Prostate gland (tissue), 2 donors: ENCODE measurements at places on chromosomes 2 and 18.

DNA sequence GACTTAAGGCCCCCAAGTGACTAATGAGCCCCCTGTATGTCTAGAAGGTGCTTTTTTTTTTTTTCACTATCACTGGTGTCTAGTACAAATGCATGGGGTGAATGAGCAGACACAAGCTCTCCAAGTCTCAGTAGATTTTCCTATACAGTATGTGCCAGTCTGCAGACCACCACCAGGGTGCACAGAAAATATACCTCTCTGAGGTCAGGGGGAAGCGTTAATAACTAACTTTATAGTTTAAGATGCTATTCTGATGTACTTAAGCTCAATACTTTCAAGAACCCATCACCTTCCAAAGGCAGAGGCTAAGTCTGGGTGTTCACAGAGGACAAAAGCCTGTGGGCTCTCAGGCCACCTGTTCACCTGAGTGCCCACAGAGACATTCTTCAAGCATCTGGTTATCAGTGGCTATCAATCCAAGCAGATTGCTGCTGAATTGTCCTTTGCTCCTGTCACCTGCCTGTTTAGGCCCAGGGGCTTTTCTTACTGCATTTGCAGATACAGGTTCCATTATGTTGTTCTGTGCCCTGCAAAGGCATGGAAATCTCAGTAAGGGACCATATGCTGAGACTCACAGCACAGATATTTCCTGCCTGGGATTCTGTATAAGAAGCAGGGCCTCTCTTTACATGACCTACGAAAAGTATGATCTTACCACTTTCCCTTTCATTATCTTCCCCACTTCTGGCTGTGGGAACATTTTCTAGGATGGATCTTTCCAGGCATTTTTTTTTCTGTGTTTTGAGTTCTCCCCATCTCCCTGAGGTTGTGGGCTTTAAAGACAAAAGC lies 534.6 kb downstream of the TNS1 start:
- no peak for DNase-seq

DNA sequence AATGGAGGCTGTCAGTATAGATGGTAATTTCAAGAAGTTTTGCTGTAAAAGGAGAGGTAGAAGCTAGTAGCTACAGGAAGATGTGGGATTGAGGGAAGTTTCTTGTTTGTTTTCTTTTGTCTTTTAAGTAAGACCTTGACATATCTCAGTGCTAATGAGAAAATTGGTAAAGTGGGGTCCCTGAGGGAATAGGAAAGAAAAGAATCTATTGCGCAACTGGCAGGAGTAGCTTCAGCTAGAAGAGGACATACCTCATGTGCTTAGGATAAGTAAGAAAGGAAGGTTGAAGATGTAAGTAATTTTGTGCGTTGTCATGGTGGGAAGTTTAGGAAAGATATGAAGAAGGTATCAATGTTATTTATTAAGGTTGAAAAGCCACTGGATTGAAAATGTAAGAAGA lies 8.4 kb upstream of the IKZF2 start:
- no peak for DNase-seq

GRCh38 chr2:30549096-30549495 lies 102.0 kb downstream of the LCLAT1 start:
- no peak for DNase-seq

DNA sequence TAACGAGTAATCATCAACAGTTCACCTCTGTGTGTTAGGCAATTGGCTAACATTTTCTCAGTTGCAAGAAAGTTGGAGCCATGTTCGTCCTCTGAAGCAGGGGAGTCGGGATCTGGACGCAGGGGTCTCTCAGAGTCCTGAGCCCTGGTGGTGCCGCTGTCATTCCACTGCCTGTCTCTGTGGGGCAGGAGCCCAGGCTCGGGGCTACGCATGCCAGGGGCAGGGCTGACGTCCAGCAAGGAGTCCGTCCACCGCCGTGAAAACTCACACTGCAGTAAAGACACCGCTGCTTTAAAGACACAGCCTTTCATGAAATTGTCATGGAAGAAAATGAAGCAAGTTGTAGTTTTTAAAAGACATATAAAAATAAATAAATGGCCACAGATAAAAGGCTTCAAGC lies 571.1 kb upstream of the SOX11 start:
- no peak for DNase-seq

GRCh38 chr18:59238385-59238784 lies 18.4 kb downstream of the GRP start:
- DNase-seq = no peak

DNA sequence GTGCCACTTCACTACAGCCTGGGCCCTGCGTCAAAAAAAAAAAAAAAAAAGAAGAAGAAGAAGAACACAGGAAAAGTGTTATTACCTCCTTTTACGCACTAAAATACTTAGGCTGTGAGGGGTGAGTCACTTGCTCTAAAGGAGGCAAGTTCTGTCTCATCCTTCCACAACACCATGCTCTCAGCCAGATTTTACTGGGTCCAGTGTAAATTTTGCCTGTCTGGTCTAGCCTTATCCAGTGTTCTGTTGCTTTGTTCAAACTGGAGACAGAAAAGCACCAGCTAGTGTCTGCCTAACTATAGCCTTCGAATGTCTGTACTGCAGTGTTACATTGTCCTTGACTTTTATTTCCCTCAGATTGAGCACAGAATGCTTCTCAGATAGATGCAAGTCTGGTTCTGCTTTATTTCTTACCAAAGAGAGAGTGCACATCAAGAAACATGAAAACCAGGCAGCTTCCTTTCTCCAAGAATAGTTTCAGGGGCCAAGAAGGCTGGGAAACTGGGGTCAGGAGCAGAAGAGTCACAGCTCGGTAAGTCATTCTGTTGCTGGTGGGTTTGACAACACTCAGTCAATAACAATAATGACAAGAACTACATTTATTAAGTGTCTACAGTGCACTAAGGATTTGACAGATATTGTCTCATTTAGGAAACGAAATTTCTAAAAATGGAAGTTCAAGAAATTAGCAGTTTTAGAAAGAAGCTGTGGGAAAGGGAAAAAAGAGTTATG lies 3.1 kb upstream of the MSGN1 start:
- peak; percentile 66 for DNase-seq

DNA sequence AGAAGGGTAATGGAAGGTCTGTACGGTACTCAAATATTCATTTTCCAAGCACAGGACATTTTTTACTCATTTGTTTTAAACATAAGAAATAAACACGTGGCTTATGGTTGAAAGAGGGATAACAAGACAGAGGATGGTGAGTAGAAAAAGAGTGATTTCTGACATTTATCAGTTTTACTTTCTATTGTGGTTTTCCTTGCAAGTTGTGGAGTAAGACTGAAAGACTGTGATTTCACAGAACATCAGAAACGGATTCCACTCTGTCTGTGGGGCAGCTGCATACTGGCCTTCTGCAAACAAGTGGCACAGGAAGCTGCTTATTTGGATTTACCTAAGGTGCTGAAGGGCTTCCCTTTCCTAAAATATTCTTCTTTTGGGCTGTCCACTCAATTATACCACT lies 122.2 kb upstream of the ITGB6 start:
- DNase-seq = no peak

DNA sequence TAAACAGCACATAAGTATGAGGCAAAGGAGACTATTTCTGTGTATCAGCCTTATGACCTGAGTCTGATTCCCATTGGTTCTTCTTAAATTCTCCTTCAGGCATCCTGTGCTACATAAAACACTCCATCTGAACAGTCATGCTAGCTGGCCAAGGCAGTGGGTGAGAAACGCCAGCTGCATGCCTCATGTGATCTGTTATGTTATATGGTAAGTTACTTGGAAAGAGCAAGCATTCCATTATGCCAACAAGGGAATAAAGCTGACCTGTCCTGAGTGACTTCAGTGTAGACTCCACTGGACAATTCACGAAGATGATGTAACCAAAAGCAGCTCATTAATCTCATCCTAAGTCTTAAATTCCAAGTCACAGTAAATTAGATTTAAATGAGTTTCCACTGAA lies 216.5 kb upstream of the FN1 start:
- no peak for DNase-seq

GRCh38 chr2:76008001-76008702 lies 297.4 kb upstream of the GCFC2 start:
- DNase-seq = peak; percentile 5

- DNase-seq = no peak
These were observed 44.0 kb downstream of the ITGB6 start for GRCh38 chr2:160156100-160156499.

- DNase-seq = no peak
These were observed 26.2 kb downstream of the HRH4 start for GRCh38 chr18:24486684-24487083.

GRCh38 chr18:48913201-48913600 lies 37.6 kb downstream of the SMAD7 start:
- DNase-seq = no peak
